SW480 (cell line): ENCODE measurements at places on chromosomes 2 and 18.
A peak's percentile ranks its signal among the peaks of the same experiment; 100 is the strongest.

DNA sequence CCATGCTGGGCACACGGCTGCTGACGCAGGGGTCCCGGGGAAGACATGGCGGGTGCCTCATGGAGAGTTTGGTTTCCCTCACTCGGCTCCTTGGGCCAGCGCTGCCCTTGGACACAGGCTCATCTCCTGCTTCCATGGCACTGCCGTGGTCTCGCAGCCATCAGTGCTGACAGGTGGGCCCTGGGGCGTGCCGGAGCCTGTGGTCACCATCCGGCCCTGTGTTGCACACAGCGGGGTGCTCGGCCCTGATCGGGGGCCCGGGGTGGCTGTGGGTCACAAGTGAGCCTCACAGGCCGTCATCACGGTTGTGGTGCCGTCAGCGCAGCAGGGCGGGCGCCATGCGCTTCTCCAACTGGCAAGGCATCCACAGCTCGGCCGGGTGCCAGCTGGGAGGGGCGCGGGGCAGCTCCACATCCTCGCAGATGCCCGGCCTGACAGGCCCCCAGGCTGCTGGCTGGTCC lies 582 bp downstream of the RTP5 start:
- no peak for DNase-seq

GRCh38 chr2:191833356-191833755 lies 13.5 kb downstream of the CAVIN2 start:
- DNase-seq = no peak

DNA sequence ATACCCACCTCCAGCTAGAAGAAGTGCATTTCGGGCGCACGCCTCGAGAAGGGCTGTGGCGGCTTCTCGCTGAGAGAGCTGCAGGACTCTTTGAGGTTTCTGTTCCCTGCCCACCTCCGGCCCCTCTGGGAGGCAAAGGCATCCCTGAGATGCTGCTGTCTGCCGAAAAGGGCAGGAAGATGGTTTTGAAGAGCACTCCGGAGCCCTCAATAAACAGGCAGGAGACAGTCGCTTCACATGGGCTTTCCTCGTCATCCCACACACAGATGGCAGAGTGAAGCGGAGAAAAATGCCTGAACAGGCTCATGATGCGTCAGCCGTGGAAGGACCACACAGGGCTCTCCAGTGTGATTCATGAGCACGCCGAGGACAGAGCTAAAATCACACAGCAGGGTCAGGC lies 25.4 kb upstream of the GLI2 start:
- no peak for DNase-seq

GRCh38 chr18:50065039-50065438 lies 129.9 kb downstream of the MYO5B start:
- DNase-seq = no peak

DNA sequence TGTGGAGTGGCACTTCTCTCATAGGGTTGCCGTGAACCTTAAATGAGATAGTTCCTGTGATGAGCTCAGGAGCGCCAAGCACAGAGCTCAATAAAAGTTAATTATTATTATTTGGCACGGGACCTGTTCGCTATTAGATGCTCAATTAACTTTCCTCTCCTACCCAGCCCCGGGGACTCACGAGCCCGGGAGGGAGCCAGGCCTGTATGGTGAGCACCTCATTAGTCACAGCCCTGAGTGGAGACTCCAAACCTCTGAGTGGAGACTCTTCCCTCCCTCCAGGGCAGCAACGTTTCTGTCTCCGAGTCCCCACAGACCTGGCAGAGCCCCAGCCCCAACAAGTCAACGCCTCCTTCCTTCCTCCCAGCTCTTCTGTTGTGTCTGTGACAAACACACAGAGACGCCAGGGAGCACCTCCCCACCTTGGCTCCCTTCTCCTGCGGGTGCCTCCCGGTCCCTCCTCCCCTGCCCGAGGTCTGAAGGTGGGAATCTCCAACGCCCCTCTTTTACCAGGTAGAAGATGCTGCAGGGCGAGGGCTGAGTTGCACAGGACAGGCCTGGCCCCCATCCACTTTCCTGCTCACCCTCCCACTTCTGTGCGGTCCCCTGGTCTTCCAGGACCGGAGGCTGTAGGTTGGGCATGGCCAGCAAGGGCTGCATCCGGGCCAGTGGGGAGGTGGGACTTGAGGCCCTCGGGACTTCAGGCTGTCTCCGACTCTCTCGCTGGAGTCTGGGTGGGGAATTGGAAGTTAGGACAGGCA lies 52.7 kb upstream of the ODC1 start:
- DNase-seq = no peak

- no peak for DNase-seq
Observed at GRCh38 chr18:5144629-5145028, 52.4 kb downstream of the AKAIN1 start.

DNA sequence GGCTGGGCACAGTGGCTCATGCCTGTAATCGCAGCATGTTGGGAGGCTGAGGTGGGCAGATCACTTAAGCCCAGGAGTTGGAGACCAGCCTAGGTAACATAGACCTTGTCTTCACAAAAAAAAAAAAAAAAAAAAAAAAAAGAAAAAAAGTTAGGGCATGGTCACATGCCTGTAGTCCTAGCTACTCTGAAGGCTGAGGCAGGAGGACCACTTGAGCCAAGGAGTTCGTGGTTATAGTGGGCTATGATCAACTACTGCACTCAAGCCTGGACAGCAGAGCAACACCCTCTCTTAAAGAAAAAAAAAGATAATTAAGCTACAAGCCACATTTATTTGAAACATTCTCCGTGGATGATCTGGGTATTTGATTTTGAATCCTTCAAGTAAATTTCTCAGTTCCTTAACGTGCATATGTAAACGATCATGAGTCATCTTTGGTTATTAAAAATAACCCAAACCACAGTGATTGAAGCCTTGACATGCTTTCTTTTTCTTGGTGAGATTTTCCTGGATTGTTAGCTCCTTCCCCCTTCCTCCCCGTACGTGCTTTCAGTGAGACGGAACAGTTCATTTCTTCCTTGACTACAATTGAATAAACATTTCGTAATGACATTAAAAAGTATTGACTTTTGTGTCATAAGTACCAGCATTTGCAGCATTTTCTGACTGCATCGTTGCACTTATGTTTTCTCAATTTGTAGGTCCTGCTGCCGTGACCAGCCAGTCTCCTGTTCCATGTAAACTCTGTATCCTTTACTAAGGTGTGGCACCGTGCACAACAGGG lies 20.3 kb downstream of the RMC1 start:
- DNase-seq = no peak

DNA sequence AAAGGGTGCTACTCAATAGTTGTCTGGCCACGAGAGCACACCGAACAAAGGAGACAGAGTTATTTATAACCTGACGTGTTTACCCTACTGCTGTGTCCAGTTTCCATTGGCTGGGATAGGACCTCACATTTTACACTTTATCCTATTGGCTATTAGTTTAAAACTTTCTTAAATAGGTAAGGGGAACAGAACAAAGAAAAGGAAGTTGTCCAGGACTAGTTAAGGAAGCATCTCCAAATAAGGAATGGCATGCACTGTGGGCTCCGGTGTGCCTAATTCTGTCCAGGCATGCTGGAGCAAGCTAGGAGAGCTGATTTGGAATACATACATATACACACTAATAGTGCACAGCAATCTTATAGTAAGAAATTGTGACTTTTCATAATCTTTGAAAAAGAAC lies 72.2 kb downstream of the CAB39 start:
- DNase-seq = no peak

DNA sequence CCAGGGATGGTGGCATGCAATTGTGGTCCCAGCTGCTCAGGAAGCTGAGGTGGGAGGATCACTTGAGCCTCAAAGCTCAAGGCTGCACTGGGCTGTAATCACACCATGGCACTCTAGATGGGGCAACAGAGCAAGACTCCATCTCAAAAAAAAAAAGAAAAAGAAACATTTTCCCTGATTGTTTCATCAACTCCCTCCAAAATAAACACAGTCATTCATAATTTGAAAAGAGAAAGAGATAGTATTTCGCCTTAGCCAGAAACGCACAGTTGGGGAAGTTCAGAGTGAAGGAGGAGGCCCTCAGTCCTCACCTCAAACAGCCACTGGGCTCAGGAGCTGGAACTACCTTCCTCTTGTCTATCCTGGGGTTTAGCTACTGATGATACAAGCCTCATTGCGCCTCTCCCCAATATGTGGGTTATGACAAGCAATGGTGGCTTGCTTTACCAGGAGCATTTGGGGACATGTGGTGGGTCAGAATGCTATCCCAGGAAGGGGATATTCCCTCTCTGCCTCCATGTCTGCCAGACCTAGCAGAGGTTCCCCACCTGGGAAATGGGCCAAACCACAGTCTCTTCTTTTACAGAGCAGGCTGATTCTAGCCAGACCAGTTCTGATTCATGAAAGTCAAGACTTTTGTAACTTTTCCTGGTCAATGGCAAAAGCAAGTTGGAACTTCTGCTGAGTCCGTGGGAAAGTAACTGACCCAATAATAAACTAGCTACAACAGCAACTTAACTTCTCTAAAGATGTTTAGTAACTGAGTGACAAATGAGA lies 22.2 kb upstream of the TMEM87B start:
- DNase-seq = no peak

GRCh38 chr2:30266051-30266621 lies 34.8 kb downstream of the LBH start:
- no peak for DNase-seq

- no peak for DNase-seq
Observed at GRCh38 chr2:151900331-151900730, 72.1 kb upstream of the ARL5A start.

DNA sequence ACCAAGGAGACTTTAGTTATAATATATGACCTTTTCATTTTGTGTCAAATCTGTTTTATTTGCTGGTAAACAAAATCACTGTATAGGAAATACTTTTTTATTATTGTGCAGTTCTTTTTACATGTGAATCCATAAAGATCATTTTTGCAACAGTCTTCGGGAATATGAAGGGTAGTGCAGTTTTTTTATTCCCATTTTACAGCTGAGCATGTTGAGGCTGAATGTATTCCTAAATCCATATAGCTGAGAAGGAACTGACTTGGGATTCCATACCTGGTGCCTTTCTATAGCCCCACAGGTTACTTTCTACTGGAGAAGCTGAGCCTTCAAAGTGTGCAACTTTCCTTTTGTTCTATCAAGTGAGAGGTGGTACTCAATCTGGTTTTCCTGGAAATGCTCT lies 29.6 kb downstream of the RHOB start:
- DNase-seq = no peak

DNA sequence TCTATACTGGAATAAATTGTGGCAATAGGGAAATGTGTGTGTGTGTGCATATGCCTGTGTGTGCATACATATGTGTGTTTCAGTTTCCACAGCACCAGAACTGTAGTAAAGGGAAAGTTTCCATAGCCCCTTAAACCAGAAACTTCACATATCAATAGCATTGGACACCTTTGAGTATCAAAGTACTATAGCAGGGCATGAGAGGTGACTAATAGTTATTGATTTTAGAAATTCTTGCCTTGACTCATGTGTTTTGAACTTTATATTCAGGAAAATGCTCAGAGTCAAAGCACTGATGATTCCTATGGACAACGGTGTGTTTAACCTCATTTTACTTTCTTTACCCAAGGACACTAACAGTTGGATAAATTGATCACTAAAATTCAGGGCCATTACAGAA lies 50.0 kb downstream of the SLC9A2 start:
- DNase-seq = no peak

DNA sequence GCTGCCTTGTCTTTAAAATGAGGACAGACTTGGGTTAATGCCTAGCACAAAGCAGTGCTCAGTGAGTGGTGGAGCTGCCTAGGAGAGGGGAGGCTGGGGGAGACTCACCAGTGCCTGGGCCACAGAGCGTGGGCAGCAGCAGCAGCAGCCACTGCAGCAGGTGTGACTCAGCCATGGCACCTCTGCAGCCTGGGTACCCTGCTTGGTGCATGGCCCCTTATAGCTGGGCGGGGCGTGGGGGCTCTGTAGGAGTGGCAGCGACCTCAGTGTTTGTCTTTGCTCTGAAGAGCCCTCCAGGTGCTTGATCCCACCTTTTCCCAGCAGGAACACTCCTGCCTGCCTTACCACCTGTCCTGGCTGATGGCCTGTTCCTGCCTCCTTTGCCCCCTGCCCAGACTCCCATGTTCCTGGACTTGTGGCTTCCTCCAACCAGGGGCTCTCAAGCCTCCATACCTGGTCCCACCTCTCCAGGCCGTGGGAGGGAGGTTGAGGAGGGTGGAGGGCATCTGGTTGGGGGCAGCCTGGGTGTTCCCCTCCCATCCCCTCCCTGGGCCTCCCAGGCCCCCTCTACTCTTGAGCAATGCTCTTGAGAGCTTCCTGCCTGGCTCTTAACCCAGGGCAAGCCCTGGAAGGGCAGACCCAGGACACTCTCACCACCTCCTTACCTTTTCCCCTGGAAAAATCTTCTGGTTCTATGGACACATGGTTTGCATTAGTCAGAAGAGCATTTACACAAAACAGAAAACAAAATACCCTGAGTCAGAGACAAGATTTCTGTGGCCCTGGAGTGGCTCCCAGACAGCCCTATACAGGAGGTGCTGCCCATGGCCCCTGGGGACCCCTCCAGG lies at the start of gene SFTPB:
Gene SFTPB (minus strand): TSS at position 191 of the 848 bp plus-strand sequence. CDS start 16 bp downstream, at position 175.
- no peak for DNase-seq

- DNase-seq = no peak
Observed at GRCh38 chr2:28628506-28628905, 123.1 kb upstream of the PPP1CB start.

- DNase-seq = no peak
Observed at GRCh38 chr2:4408321-4408720, 704.9 kb downstream of the DCDC2C start.

DNA sequence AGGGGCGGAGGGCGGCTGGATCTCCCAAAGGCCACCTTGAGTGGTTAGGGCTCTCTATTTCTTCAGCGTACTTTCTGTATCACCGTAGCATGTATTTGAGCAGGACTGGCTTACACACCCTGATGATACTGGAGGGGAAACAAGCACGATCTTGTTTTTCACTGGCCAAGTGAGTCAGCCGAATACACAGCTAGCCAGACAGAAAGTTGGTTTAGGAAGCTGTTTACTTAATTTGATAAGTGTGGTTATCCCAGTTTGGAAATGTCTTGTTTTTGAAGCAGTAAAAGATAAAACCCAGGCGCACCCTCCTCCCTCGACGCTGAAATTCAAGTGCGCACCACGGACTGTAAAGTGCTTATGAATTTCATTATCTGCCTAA lies 582 bp downstream of the RIOK3 start:
- DNase-seq = peak; percentile 57

- DNase-seq = no peak
Observed at GRCh38 chr18:46398625-46399024, 258.4 kb downstream of the LOXHD1 start.

DNA sequence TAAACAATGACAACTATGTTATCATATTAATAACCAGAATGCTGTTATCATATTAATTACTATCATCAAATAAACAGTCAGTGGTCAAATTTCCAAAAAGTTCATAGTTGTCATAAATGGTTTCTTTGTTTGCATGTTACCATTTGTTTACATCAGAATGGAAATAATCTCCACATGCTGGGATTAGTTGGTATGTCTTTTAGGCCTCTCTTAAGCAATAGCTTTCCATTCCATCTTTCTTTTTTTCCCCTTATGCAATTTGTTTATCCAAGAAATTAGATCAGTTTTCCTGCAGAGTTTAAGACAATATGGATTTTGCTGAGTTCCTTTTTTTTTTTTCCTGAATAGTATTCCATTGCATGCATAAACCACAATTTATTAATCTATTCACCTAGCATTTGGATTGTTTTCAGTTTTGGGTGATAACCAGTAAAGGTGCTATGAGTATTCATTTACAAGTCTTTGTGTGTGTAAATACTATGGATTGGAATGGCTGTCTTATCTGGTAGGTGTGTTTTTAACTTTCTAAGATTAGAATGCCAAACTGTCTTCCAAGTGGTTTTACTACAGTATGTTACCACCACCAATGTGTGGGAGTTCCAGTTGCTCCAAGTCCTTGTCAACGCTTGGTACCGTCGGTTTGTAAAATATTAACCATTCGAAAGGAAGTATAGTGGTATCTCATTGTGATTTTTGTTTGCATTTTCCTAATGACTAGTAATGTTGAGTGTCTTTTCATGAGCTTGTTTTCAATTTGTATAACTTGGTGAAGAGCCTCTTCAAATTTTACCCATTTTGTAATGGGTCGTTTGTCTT lies 33.3 kb upstream of the TXNDC2 start:
- no peak for DNase-seq
